Effector CD4-positive, alpha-beta T cell (primary cell): ENCODE measurements at places on chromosomes 5 and 9.

GRCh38 chr5:119339965-119340364, 15.9 kb upstream of the TNFAIP8 start:
- DNase-seq = no peak

- DNase-seq = no peak
These were observed 77.9 kb downstream of the ANXA1 start for GRCh38 chr9:73229543-73229942.

DNA sequence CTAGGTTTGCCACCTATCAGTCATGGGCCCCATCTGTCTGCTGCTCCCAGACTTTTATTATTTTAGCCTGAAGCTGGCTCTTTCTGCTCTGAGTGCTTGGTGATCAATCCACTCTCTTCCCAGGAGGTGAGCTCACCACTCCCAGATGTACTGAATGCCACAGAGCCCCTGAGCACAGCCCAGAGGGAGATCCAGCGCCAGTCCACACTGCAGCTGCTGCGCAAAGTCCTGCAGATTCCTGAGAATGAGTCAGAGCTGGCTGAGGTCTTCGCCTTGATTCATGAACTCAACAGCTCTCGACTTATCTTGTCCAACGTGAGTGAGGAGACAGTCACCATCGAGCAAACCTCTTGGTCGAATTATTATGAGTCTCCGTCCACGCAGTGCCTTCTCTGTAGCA, 36.0 kb downstream of the HMGXB3 start:
- no peak for DNase-seq

GRCh38 chr5:180154821-180155364, 54.1 kb downstream of the RASGEF1C start:
- no peak for DNase-seq

DNA sequence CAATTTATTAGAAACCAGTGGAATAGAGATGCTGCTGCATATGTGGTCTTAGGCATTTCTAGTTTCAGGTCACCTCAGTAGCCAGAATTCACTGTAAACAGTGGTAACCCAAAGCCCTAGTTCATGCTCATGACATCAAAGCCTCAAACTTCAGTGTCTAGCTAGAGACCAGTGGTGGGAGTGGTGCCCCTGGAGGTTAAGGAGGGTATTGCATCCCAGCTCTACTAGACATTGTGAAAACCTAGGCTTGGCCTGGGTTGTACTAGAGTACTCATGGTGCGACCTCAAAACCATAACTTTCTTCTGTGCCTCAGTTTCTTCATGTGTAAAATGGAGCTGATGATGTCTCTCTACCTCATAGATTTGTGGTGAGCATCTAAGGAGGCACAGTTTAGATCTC, 18.8 kb downstream of the COL5A1 start:
- no peak for DNase-seq

GRCh38 chr5:66074901-66075300, 69.2 kb upstream of the SREK1 start:
- no peak for DNase-seq
